ENCODE measurements at places on chromosomes 16 and 17. TPM values are rescaled to one million over a fixed set of nuclear protein-coding genes. Genes with fewer than 3 reads are reported as not detected.

The CTRB2 gene
- not detected for total RNA-seq

The SOST gene
- not detected for total RNA-seq

The NPTX1 gene
- total RNA-seq: 20.1 TPM

The KRTAP16-1 gene
- total RNA-seq: not detected

The G6PC1 gene
- total RNA-seq: not detected

The CCL8 gene
- not detected for total RNA-seq
